ENCODE measurements at places on chromosomes 1 and 21. TPM values are rescaled to one million over a fixed set of nuclear protein-coding genes. Genes with fewer than 3 reads are reported as not detected.

The GBP2 gene
- 4.6 TPM for total RNA-seq

The GPR3 gene
- total RNA-seq: 0.86 TPM

The CIART gene
- total RNA-seq: 6.3 TPM

The CENPF gene
- 22.9 TPM for total RNA-seq

The TTC22 gene
- not detected for total RNA-seq

The OR6N1 gene
- not detected for total RNA-seq

The WNT9A gene
- 4.1 TPM for total RNA-seq

The PRKAA2 gene
- 2.4 TPM for total RNA-seq

The EFCAB14 gene
- total RNA-seq: 47.3 TPM

The XCL1 gene
- not detected for total RNA-seq

The THEM5 gene
- not detected for total RNA-seq

The BTBD19 gene
- 30.6 TPM for total RNA-seq

The RGSL1 gene
- total RNA-seq: not detected

The PRAMEF26 gene
- not detected for total RNA-seq

The KIAA0040 gene
- 5.0 TPM for total RNA-seq

The AURKAIP1 gene
- total RNA-seq: 135 TPM

The PHACTR4 gene
- 78.5 TPM for total RNA-seq

The IGSF5 gene
- total RNA-seq: 0.64 TPM

The ITLN1 gene
- total RNA-seq: not detected

The GUCA2A gene
- not detected for total RNA-seq

The PPFIA4 gene
- total RNA-seq: 11.0 TPM

The PLA2G2D gene
- total RNA-seq: not detected

The PTP4A2 gene
- 260 TPM for total RNA-seq

The SLC27A3 gene
- 8.5 TPM for total RNA-seq

The AADACL3 gene
- not detected for total RNA-seq

The FAM151A gene
- not detected for total RNA-seq

The TFF2 gene
- not detected for total RNA-seq

The UQCRHL gene
- total RNA-seq: 1.7 TPM

The TMEM35B gene
- 17.0 TPM for total RNA-seq

The RAB42 gene
- 2.1 TPM for total RNA-seq

The SDHC gene
- 181 TPM for total RNA-seq

The CBS gene
- total RNA-seq: 195 TPM

The PANK4 gene
- total RNA-seq: 26.3 TPM

The OR10Z1 gene
- total RNA-seq: not detected

The TRIM17 gene
- 1.5 TPM for total RNA-seq

The PAPPA2 gene
- 21.5 TPM for total RNA-seq

The FAM72B gene
- 2.9 TPM for total RNA-seq

Measured in astrocyte (in vitro differentiated cells and primary cell).